NCI-H1417 (cell line): ENCODE measurements at places on chromosomes 4 and X.

DNA sequence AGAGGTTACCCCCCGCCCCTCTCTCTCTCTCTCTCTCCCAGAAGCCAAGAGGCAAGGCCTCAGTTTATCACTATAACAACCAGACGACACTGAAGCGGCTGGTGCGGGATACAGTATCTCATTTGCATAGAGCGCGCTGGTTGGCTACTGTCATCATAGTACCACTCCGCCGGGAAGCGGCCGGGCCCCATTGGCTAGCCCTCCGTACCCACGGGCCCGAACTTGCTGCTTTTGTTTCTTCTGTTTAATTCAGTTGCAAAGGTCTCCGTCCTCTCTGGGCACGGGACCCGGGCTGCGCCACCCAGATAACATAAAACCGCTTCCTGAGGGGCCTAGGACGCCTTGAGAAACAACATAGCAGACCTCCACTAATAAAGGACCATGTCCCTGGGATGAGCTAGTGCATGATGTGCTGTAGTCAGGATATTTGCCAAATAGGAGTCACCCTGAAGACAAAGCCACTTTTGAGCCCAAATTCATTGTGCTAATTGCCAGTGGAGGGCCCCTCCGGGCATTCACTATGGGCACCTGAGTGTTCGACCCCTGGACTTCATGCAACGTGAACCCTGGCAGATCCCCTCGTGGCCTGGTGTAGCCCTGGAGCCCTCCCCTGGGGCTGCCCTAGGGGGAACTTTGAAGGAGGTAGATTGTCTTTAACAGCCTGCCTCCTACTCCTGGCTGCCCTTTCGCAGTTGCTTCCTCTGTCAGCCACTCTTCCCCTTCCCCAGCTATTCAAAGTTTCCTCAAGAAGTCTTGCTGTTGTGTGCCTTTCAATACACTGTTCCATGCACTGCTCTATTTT is at the start of gene PCYT1B:
Gene PCYT1B (minus strand): TSS at position 91 of the 802 bp plus-strand sequence. CDS start 242 bp downstream, outside the sequence.
- DNase-seq, result peak; percentile 51

GRCh38 chr4:113849771-113850170 is 88.2 kb upstream of the CAMK2D start:
- no peak for DNase-seq

DNA sequence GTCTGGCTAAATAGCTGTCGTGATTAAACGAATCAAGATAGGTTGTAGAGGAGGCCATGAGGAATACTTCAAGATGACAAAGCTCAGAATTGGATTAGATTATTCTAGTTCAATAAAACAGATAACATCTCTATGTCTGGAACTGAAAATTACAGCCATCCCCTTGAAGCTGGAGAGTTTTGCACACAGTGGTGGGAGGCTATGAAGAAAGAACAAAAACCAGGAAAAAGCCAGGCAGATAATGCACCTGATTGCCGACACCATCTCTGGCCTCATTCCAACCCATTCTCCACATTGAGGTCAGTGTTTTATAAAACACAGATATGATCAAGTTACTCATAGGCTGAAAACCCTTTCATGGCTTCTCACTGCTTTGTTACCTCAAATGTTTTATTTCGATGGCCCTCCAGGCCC is 188.3 kb downstream of the RASL11B start:
- DNase-seq, result no peak

- DNase-seq, result no peak
Measured at GRCh38 chr4:159051245-159052071, 51.4 kb upstream of the RAPGEF2 start.

- no peak for DNase-seq
Measured at GRCh38 chr4:3362431-3363287, 69.8 kb downstream of the RGS12 start.

- no peak for DNase-seq
Measured at GRCh38 chrX:16873106-16873505, 2.9 kb upstream of the RBBP7 start.

GRCh38 chr4:142866685-142867084 is 20.6 kb upstream of the INPP4B start:
- no peak for DNase-seq

GRCh38 chr4:86961605-86962295 is 26.9 kb downstream of the AFF1 start:
- peak; percentile 33 for DNase-seq

GRCh38 chrX:119516157-119516702 is 48.0 kb downstream of the SLC25A5 start:
- peak; percentile 79 for DNase-seq

DNA sequence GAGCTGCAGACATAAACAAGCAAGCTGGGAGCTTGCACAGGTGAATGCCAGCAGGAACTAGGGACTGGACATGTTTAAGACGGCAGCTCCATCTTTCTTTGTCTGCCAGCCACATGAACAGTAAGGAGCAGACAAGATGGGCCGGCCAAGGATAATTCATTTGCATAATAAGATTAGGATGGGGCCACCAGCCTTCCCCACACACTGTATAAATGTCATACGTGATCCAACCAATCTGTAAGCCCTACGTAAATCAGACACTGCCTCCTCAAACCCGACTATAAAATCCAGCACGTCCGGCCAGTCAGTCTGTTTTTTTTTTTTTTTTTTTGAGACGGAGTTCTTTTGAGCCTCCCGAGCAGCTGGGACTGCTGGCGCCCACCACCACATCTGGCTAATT is 75.6 kb upstream of the BOD1L1 start:
- no peak for DNase-seq

DNA sequence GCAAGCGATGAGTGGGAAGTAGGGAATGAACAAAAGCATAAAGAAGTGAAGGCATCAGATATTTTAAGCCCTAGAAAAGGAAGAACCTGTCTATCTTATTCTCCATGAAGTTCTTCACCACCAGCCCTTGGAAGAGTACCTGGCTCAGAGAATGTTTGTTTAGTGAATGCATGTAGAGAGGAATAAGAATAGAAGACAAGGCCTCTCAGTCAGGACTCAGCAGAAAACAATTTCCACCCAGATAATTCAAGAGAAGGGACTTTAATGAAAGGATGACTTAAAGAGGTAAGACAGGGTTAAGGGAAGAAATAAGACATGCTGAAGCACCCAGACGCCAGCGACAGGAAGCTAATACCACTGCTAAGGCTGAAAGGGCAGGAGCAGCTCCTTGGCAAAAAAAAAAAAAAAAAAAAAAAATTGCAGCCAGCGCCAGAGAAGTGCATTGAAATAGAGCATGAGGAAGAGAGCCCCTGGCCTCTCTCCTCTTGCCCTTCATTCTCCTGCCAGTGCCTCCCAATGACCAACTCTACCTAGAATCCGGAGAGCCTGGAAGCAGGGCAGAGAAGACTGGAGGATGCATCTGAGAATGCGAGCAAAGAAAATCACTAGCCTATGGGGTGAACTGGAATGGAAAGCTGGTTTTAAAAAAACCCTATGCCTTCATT is 47.2 kb upstream of the RASGEF1B start:
- DNase-seq, result no peak

DNA sequence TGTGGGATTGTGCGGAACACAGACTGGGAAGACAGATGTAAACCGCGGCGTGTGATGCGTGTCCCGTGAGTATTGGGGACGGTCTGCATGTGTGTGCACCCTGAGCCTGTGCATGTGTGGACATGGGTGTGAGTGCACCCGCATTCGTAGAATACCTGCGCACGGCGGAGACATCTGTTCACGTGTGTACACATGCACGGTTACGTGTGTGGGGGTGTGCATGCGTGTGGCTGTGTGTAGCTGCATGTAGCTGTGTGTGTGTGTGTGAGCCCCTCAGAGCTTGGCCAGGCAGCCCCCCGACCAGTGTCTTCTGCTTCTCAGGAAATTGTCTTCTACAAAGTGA is 19.6 kb downstream of the ATP5ME start:
- no peak for DNase-seq

DNA sequence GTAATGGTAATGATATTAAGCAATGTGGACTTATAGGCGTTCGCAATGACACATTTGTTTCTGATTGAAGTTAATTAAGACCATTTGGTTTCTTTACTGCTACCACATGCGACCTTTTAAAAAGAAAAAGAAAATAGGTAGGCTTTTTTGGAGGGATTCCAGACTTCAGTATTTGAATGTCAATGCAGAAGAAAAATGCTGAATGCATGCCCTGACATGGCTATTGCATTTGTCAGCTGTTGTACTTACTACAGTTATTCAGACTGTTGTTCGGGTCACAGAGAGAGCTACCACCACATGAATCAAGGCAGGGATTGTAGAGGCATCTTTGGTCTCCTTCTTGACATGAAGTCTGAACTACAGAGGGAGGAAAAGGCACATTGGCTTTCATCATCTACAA is 163.7 kb downstream of the CORIN start:
- no peak for DNase-seq

DNA sequence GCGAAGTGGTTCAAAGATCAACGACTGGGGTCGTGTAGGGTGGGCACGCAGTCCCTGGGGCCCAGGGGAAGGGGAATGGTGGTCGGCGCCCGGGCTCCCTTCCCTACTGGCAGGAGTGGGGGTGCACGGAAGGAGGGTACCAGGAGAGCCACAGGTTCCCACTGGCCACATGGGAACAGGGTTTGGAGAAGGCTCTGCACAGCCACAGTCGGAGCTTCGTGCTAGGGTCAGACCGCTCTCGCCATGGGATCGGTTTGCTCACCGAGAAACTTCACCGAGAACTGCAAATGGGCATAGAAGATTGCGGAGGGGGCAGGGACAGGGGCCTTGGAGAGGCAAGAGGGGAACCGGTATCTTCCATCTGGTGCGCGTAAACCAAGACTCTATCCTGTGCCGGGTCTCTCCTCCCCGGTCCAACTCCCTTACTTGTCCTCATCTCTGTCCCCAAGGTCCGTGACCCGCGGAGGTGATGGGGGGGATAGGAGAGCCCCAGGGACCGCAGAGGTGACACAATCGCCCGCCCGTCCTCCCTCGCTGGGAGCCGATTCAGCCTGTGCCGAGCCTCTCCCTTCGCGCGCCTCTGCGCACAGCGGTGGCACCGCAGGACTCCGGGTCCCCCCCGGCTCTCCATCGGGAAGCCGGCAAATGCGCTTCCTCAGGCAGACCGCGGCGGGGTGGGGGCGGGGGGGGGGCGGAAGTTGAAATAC is 1.0 kb downstream of the SCD5 start:
- DNase-seq, result peak; percentile 81

- no peak for DNase-seq
Measured at GRCh38 chr4:38366997-38367396, 297.0 kb upstream of the KLF3 start.

- DNase-seq, result no peak
Measured at GRCh38 chr4:45302828-45303227, 576.5 kb upstream of the GNPDA2 start.

GRCh38 chr4:68162196-68162595 is 32.5 kb upstream of the TMPRSS11F start:
- no peak for DNase-seq

- peak; percentile 54 for DNase-seq
Measured at GRCh38 chr4:104490096-104490769, 4.5 kb downstream of the CXXC4 start.

- no peak for DNase-seq
Measured at GRCh38 chrX:133297284-133297683, 79.1 kb upstream of the TFDP3 start.

- DNase-seq, result no peak
Measured at GRCh38 chr4:186949847-186950246, 226.2 kb upstream of the FAT1 start.

- DNase-seq, result no peak
Measured at GRCh38 chrX:151825925-151826485, 86.7 kb upstream of the MAGEA4 start.

DNA sequence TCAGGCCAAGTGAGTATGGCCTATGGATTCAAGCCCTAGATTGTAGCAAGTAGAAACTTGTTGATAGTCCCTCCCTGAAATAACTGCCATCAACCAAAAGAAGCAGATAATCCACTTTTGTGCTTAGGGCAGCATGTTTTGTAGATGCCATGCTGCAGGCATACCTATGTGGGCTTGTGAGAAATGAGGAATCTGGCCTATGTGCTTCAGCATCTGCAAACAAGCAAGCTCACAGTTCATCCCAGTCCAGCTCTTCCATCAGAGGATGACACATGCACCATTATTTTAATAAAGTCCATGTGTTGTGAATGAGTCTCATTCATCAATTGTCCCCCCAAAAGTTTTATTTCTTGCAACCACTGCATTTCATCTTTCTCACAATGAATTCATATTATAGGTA is 421.9 kb upstream of the DIPK2B start:
- no peak for DNase-seq

GRCh38 chr4:57418133-57418532 is 307.9 kb upstream of the IGFBP7 start:
- no peak for DNase-seq

DNA sequence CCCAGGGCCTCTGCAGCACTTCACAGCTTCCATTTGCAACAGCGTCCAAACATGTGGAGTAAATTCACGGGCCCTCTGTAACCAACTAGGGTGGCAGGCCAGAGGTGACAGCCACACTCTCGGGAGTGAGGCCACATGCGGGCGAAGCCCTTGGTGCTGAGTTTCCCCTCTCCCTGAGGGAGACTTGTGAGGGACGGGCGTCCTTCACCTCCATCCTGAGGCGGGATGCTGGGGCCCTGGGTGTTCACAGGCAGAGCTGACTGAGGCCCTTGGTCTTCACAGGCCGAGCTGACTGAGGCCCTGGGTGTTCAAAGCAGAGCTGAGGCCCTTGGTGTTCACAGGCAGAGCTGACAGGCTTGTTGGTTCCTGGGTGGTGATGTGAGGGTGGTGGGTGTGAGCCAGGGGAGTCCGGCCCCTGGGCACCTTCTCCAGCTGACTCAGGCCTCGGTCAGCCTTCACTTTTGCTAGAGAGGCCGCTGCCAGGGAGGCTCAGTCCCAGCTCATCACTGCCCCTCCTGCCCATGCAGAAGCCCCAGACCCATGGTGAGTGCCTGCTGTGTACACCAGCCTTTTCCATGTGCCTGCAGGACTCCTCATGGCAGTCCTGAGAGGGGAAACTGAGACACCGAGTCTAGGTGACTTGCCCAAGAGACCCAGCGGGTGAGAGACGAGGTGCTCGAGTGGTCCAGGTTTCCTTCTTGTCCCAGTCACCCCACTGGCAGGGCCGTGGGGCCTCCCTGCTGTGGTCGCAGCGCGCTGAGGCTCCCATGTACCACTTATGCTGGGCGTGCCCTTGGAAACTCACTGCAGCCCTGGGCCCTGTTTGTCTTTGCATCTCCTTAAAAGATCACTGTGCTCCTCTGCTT is 8.5 kb downstream of the WFS1 start:
- DNase-seq, result no peak

GRCh38 chrX:107448625-107448997 is 841 bp upstream of the FRMPD3 start:
- no peak for DNase-seq

- no peak for DNase-seq
Measured at GRCh38 chr4:147059064-147059731, 113.5 kb upstream of the TTC29 start.

GRCh38 chrX:120147537-120147936 is 10.9 kb upstream of the RHOXF2 start:
- DNase-seq, result no peak

DNA sequence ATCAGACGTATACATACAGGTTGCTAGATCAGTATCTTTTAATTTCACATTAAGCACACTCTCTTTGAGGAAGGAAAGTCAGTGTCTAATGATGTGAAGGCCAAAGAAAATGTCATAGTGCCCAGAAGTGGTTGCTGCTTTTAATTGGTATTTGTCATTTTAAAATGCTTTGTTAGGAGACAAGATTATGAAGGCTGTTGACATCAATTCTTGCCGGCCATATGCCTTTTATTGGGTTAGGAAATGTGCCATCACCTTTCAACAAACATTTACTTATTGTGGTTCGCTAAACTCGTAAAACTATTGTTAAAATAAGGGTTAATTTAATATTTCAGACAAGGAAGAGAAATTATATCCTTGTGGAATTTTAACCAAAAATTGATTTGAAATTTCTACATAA is 32.2 kb downstream of the NFKB1 start:
- no peak for DNase-seq
